ENCODE measurements at places on chromosomes 6 and 20. TPM values are rescaled to one million over a fixed set of nuclear protein-coding genes. Genes with fewer than 3 reads are reported as not detected.

Gene MYT1
- total RNA-seq = not detected

DNA sequence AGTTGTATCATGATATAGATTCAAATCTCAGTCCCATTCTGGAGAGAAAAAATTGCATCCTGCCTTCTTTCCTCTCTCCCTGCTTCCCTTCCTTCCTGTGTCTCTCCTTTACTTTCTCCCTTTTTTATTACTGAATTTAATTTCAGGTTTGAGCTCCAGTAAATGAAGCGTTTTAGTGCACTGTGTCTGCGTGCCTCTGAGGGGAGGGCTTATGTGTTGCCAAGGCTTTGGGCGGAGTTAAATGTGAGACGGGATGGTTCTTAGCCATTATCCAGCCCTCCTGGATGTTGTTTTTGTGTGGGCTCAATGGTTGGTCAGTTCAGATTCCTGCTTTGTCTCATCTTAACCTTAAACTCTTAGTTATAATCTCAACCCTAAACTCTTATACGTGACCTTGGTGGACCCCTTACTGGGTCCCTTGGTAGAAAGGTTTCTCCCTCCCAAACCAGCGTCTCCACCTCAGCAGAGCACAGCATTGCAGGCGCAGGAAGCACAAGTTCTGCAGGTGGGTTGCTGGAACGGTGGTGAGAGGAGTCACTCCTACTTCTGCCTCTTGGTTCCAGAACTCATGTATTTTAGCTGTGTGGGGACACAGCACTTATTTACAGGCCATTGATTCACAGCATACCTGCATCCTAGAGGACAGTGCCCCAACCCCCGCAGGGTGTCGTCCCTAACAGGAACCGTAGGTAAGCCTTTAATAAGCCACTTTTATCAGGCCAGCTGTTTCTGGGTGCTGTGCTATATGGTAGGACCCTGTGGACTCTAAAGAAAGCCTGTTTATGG is 68.5 kb downstream of the DNAH8 start:
- no peak for DNase-seq

Gene ZMYND8
- 69.9 TPM for total RNA-seq

DNA sequence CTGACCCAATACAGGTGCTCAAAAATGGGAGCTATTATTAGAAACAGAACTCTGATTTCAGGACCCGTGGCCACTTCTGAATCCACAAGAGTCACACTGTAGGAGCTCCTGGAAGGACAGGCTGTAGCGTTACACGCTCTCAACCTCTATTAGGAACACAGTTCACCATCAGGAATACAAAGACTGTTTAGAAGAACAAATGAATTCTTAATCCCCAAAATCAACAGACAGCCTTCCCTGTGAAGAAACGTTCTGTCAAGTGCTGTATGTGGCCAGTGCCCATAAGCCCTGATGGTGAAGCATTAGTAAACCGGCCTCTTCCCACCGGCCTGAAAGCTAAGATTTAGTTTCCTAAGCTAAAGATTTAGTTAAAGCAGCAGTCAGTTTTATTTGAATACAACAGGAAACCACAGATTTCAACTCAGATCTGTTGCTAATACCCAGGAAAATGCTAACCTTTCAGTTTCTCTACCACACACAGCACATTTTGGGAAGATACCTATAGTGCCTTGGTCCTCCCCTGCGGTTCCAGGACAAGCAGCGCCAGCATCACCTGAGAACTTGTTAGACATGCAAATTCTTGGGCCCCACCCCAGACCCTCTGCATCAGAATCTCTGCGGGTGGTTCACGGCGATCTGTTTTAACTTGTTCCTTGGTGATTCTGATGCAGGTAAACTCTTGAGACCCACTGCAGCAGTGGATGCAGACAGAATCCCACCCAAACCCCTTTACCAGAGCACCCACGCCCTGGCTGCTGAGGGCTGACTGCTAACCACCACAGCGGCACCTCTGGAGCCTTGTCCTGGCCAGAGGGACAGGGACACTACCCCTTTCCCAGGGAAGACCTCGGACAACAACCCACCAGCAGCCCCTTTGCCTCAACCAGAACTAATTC is 33.4 kb downstream of the MTRES1 start:
- DNase-seq = no peak

DNA sequence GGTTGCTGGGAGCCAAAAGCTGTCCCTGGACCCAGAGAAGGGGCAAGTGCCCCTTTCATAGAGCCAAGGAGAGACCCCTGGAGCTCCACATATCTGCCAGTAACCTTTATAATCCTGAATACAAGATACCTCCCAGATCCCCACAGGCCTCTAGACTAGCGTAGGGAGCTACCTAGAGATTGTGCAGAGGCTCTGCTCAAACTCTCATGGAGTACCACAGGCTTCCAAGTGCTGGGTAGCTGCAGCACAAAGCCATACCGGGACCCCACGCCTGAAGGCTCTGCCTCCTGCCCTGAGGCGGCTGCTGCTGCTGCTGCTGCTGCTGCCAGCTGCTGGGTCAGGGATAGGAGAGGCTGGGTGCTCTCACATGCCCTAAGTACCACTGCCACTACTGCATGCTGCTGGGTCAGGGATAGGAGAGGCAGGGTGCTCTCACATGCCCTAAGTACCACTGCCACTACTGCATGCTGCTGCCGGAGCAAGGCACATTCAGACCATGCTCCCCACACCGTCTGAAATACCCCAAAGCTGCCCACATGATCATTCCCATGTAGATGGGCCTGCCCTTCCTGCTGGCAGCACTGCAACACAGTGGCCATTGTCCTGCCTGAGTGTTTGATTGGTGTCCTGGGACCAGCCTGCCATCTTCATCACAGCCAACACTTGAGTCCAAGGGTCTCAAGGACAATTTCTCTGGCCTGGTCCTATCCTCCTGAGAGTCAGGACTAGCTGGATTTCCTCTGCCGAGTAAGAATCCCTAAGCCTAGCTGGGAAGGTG is 1434.3 kb upstream of the ADGRB3 start:
- DNase-seq = no peak

Data from tibial nerve (tissue), 4 donors.